Fibroblast of the conjunctiva (primary cell): ENCODE measurements at places on chromosomes 6 and 20.

DNA sequence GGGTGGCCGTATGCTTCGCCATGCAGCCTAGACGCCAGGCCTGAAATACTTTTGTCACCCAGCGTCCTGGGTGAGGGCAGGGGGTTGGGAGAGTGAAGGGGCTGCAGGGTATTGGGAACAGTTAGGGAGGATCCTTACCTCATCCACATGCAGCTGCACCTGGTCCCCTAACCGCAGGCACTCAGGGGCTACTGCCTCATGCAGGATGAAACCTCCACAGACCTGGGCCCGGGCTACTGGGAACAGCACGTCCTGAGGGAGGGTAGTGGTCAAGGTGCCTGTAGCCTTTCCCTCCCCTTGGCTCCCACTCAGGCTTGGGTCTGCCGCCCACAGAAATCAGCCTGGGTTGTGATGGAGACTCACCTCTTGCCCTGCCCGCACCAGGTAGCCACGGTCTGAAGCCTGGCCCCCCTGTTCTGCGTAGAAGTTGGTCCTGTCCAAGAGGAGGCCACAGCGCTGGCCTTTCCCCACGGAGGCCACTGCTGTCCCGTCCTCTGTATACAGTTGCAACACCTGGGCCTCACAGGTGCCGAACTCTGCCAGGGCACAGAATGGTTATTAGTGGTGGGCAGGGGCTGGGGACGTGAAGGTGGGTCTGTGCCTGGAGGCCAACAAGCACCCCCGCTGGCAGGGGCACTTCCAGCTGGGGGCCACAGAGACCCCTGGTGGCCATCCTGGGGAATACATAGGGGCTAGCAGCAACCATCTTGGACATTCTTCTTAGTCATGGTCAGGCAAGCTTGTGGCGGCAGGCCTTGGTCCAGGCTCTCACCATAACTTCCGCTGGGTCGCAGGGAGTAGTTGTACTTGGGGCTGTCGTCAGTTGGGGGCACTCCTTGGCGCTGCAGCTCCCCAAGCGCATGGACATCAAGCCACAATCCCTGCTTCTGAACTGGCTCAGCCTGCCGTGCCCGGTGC lies 8.6 kb downstream of the AARS2 start:
- no peak for DNase-seq

DNA sequence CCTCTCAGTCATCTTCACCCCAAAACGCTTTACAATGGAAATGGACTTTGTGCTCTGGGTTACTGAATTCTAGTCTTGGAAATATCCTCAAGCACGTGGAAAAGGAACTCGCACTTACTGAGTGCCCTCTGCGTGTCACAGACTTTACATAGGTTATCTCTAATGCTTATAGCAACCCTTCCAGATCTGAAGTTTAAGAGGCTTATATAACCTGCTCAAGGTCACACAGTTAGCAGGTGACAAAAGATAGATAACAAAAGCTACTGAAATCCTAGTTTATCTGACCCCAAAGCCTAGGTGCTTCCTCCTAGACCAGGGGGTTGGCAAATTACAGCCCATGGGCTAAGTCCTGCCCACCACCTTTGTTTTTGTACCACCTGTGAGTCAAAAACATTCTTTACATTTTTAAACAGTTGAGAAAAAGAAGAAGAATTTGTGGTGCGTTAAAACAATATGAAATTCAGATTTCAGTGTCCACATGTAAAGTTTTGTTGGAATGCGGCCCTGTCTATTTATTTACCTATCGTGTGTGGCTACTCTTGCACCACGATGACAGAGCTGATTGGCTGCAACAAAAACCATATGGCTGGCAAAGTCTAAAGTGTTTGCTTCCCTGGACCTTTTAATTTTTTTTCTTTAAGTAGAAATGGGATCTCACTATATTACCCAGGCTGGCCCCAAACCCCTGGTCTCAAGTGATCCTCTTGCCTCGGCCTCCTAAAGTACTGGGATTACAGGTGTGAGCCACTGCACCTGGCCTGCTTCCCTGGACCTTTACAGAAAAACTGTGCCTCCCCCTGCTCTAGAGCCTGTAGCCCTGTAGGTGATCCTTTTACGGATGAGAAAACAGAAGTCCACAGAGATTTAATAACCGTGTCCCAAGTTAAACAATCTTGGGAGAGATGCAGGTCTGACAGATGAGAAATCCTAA lies 110.2 kb upstream of the RREB1 start:
- DNase-seq, result no peak

GRCh38 chr6:107235511-107235910 lies 120.2 kb upstream of the BEND3 start:
- DNase-seq, result no peak

DNA sequence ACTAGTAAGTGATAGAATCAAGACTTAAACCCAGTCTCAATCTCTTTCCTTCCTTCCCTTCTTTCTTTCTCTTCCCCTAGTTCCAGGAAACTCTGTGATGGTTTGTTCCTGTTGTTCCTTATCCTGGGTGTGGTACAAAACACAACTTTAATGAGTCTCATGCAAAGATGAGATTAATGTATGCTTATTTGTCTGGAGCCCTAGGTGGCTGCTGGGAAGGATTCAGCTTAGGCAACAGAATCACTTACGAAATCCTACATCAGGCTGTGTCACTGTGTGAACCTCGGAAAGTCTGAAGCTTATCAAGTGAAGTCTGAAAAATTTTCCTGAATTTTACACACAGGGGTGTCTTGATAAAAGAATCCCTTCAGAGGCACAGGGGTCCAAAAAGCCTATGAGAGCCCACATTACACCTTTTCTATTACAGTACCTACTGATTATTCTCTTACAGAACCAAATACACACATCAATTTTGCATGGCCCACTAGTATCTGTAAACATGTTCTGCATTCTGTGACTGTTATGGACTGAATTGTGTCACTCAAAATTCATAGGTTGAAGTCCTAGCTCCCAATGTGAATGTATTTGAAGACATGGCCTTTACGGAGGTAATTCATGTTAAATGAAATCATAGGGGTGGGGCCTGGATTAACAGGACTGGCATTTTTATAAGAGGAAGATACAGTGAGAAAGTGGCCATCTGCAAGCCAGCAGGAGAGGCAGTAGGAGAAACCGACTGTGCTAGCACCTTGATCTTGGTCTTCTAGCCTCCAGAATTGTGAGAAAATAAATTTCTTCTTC lies 144.7 kb downstream of the MYB start:
- DNase-seq, result no peak

- DNase-seq, result no peak
Measured at GRCh38 chr6:125764121-125764671, 14.8 kb downstream of the HEY2 start.

DNA sequence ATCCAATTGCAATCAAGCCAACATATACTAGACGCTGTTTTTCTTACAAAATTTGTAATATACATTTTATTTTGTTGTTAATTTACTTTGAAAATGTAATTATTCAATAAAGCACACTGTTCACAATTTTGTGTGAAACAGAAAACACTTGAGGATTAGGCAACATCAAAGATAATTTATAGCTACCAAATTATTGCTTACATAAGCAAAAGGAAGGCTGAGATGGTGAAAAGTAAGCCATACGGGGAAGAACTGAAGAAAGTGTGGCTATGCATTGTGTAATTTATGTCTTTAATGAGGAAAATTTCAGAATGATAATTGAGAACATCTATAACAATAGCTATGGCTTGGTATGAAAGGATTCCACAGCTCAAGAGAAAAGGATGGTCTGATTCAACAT lies 192.0 kb downstream of the RNF144B start:
- no peak for DNase-seq

DNA sequence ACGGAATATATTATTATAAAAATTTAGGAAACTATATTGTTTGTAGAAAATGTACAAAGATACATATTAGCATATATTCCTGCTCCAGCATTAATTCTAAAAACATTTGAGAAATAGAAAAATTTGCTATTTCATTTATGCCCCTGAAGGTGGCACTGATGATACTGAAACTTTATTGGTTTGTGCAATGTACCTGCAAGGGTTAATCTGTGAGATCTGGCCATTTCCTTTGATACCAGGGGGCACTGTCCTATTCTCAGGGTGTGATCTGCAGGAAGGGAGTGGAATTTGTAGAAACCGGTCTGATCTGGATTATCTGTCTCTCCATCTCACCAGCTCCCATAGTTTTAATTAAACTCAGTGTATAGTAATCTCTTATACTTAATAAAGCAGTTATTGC lies 625.1 kb upstream of the IMPG1 start:
- DNase-seq, result peak; percentile 26

DNA sequence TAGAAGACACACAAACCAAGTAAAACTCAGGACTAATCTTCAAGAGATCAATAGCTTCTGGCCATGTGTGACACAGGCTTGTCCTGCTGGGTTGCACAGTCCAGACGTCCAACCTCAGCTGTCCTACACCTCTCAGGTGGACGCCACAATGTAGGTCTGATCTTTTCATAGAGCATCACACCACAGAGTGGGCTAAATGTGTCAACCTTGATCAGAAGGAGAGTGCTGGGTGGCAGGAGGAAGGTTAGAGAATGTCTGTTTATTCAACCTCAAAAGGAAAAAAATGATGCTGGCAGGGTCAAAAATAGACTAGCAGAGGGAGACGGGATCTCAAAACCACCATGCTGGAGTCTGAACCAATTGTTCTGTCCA lies 41.7 kb downstream of the GFOD1 start:
- no peak for DNase-seq

DNA sequence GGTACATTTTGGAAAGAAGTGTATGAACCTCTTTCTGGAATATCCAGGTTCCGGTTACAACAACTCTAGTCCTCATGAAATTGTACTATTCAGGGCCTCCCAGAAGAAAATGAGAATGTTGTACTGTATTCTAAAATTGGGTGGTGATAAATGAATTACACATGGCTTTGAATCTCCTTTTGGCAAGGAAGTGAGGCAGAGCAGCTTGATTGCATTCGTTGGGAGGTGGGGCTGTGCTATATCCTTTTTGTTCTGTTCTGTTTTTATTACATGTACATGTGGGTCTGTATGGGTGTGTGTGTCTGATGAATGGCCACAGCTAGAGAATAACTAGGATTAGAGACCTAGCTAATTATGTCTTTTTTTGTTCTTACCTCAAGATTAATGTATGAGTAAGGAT lies 37.8 kb upstream of the SNRPB2 start:
- no peak for DNase-seq

DNA sequence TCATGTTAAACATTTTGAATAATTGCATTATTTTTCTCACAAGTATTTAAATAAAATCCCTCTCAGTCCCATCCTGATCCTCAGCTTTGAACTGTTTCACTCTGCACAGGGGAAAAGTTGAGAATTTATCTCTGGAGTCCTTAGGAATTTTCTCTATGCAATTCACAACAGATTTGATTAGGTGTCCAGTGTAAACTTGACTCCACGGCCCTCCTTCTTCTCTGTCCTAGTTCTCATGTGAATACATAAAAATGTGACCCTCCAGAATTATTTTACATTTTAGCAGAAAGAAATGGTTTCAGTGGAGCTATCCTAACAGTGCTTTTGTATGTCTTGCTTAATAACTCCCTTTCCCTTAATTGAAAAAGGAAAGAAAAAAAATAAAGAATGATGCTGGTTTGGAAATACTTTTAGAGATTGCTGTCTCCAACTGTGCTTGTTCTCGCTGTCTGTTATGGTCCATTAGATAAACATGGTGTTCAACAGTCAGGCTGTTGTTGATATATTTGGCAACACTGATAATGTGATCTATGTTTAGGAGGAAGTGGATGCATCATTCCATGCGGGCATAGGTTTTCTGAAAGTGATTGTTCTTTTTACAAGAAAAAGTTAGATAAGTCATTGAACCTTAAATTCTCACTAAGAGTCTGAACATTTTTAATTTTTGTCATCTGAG lies 599.4 kb upstream of the CITED2 start:
- DNase-seq, result no peak

GRCh38 chr6:15320693-15321092 lies 74.8 kb downstream of the JARID2 start:
- DNase-seq, result no peak

DNA sequence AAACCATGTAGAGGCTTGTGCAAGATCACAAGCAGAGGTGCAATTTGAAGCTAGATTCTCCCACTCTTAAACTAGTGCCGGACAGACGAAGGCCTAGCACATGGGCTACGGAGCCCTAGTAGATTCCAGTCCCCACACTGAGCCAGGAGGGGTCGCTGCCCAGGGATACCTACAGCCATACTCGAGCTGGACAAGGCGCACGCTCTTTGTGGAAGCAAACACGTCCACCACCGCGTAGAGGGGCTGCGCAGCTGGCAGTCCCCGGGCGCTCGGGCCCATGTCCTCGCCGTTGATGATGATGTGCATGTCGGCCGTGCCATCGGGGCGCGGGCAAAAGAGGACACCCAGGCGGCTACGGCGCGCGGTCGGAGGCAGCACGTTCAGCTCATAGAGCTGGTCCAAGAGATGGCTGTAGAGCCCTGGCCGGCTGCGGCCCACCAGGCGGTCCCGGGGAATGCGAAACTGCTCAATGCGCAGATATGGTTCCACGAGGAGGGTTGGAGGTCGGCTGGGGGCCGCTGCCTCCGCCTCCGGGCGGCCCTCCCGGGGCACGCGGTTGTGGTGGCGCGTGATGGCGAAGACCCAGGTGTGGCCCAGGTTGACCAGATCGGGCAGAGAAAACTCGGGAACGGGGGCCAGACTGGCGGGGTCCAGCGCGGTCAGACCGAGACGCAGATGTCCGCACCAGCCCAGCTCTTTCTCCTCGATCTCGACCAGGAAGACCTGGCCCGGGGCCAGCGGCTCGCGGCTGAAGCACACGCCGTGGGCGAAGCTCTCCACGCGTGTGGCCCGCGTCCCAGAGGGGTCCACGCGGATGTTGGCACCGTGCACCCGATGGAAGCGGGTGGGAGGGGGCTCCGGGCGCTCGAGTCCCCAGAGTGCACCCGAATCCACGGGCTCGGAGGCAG lies 677 bp downstream of the NEURL2 start:
- DNase-seq, result peak; percentile 79
